ENCODE measurements at places on chromosomes 12 and 14.
A peak's percentile ranks its signal among the peaks of the same experiment; 100 is the strongest.

GRCh38 chr14:24565766-24566165 is 10.3 kb downstream of the CTSG start:
- no peak for DNase-seq

DNA sequence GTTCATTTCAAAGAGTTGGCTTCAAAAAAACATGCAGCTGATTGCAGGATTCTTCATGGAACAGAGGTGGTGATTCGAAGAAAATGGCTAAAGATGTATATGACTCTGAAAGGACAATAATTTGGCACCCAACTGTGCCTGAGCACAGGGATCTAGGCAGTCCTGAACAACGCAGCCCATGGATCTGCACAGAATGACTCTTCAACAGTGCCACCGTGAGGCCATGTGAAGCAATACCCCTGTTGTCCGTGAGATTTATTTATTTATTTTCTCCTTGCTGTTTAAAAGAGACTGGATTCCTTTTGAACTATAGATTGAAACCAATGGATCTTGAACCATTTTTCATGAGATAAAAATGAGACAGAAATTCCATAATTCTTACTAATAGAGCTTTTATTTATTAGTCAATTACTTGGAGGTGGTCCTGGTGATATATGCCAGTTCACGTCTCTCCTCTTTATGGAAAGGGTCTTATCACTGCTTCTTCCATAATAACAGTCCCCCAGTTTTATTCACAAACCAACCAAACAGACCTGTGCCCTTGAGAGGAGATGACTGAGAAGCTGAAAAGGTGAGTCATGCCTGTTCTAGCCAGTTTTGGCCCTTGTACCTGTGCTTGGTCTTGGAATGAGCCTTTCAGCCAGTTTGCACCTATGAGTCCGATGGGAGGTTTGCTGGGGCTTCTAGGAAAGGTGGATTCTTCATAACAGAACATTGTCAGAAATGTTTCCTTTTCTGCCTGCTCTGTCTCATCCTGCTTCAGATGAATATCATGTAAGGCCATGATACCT is 1598.3 kb downstream of the AACS start:
- no peak for DNase-seq

DNA sequence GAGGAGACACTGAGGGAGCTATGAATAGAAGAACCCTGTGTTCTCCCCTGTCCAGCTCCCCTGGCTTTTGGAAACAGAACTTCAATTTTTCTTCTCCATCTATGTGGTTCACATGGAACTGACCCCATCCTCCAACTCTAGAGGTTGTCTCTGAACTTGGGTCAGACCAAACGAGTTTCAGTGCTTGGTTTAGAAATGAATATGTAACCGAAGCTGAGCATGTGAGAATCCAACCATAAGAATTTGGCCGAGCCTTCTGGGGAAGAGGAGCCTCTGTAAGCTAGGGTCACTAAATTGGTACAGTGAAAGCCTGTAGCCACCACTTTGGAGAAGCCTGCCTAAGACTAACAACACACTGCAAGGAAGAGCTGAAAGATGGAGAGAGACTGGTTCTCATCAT is 464.4 kb downstream of the ZFP36L1 start:
- no peak for DNase-seq

- DNase-seq = no peak
These were observed 47.2 kb downstream of the PUS7L start for GRCh38 chr12:43711348-43711747.

- DNase-seq = no peak
These were observed 31.3 kb downstream of the SERPINA3 start for GRCh38 chr14:94643316-94644101.

DNA sequence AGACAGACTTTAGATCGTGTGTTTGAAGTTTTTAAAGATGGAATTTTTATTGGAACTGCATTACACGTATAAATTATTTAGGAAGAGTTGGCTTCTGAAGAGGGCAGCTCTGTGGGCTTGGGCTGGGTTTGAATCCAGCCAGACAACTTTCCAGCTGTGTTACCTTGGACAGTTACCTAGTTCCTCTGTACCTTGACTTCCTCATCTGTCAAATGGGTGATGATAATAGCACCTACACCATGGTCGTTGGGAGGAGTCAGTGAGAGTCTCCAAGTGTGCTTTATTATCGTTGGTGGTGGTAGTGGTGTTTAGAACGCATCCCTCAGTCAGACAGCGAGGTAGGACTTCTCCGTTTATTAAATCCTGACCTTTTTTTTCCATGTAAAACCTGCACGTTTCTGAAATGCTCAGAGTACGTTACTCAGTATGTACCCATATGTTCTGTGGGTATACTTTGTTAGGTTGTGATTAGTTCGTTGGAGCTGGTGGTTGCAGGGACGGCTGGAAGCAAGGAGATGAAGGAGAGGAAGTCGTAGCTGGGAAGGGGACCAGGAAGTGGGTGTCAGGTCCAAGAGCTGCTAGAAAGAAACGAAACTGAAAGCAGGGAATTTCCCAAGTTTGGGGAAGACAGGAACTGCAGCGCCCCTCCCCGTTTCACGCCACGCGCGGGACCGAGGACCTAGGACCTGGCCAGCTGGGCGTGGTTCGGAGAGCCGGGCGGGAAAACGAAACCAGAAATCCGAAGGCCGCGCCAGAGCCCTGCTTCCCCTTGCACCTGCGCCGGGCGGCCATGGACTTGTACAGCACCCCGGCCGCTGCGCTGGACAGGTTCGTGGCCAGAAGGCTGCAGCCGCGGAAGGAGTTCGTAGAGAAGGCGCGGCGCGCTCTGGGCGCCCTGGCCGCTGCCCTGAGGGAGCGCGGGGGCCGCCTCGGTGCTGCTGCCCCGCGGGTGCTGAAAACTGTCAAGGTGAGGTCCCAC is at the start of gene OAS3:
Gene OAS3, plus strand, starts transcription at position 734 of the 979 bp plus-strand sequence. Its CDS starts 57 bp downstream, at position 791.
- peak; percentile 27 for DNase-seq

DNA sequence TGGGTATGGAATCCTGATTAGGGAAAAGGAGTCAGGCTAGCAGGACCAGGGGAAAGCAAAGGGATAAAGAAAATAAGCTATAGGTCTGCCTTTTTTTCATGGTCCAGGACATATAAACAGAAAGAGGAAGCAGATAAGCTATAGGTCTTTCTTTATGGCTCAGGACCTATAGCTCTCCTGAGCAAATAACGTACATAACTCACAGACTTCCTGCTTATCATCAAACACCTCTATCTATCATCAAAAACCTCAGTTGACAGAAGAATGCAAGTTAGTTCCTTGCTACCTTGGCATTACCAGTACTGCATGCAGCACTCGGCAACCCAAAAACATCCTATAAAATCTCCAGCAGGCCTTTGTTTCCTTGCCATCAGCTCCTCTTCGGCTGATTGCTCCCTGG is 238.7 kb upstream of the OR4E1 start:
- DNase-seq = no peak

DNA sequence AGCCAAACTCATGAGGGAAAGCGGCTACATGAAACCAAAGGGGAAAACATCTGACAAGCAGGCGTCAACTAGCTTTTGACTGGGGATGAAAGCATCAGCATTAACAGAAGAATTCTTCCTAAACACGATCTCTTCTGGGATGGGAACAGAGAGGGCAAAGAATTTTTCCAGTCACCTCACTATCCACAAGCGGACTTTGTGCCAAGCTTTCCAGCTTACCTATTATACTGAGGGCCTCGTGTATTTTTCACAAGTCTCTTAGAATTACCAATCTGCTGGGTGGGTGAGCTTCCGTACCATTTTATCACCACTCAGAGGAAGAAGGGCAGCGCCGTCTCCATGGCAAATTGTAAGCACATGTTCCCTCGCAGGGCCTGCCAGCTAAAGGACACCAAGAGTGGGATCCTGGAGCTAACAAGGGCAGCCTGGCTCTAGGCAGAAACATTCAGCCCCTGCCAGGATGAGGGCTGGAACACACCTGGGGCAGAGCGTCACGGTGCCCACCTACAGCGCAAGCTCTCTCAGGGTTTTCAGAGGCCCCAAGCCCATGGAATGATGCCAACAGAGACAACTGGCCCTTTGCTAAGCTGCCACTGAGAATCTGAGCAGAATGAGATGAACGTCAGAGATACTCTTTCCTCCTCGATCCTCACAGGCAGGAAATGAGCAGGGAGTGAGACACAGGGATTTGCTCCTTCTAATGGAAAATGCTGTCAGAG is 74.6 kb downstream of the CHGA start:
- no peak for DNase-seq

DNA sequence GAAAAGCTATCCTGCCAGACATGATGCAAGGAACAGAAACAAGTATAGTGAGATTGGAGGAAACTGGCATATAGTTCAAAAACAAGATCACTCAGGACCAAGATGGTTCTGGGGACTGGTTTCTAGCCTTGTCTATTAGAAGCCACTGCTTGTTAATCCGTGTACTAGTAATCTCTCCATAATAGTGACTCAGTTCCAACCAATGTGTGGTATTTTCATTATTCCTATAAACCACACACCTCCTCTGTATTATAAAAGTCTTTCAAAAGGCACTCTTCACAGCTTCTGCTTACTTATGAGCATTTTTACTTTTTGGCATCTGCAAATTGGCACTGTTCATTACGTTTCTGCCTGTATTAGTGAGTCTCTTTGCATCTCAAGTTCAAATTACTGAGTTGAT is 140.3 kb downstream of the SLC6A15 start:
- no peak for DNase-seq

- DNase-seq = no peak
These were observed 213.0 kb downstream of the TRHDE start for GRCh38 chr12:72485017-72485701.

DNA sequence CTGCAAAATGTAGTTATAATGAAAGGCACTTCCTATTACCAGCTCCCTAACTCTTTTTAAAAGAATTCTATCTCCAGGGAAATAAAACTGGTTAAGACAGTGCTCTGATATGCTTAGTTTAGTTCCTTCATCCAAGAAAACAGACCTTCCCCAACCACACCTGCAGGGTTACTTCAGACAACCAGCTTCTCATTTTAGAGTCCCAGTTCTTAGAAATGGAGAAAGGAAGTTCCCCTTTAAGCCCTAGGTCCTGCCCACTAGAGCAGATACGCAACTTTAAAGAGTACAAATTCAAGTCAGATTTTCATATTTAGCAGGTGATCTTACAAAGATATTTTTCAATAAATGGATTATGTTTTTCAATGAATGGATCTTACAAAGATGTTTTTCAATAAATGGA is 4.4 kb upstream of the WSB2 start:
- DNase-seq = no peak

GRCh38 chr12:111181143-111181726 is 187.7 kb downstream of the PHETA1 start:
- DNase-seq = no peak

DNA sequence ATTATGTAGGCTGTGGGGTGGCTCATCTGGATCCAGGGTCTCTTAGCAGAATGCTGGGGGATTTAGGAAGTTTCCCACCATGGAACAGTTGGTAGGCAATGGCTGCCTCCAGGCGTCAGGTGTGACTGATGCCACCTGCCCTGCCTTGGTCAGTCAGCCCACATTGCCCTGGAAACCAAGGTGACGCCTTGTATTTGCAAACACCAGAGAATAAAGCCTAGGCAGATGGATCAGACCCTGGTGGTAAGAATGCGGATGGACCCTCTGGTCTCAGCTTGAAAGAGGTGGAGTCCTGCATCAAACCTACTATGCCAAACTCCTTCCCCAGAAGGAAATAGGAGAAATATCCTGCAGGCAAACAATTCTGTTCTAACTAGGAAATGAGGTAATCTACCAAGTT is 38.2 kb downstream of the NCKAP5L start:
- no peak for DNase-seq

- DNase-seq = no peak
These were observed 48.5 kb downstream of the SAV1 start for GRCh38 chr14:50619569-50620141.

GRCh38 chr12:53402871-53403270 is 20.8 kb upstream of the AMHR2 start:
- no peak for DNase-seq

DNA sequence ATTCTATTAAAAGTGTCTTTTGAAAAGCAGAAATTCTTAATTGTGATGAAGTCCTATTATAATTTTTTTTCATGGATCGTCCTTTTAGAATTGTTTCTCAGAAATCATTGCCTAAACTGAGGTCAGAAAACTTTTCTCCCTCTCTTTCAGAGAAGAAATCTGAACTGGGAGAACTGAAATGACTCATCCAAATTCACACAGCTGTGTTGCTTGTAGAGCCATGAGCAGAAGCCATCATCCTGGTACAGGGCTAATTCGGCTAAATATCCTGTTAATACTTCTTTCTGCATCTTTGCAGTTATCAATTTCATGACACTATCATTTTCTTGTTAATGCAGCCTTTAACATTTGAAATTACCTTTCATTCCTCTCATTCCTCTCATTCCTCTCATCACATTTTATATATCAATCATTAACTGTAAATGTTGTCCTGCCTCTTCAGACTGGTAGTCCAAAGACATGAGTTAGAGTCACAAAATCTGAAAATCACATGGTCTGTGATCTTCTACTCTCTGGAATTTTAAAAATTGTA is 15.5 kb downstream of the SLC15A5 start:
- DNase-seq = no peak

- no peak for DNase-seq
These were observed 32.5 kb upstream of the MYRFL start for GRCh38 chr12:69792533-69792932.

DNA sequence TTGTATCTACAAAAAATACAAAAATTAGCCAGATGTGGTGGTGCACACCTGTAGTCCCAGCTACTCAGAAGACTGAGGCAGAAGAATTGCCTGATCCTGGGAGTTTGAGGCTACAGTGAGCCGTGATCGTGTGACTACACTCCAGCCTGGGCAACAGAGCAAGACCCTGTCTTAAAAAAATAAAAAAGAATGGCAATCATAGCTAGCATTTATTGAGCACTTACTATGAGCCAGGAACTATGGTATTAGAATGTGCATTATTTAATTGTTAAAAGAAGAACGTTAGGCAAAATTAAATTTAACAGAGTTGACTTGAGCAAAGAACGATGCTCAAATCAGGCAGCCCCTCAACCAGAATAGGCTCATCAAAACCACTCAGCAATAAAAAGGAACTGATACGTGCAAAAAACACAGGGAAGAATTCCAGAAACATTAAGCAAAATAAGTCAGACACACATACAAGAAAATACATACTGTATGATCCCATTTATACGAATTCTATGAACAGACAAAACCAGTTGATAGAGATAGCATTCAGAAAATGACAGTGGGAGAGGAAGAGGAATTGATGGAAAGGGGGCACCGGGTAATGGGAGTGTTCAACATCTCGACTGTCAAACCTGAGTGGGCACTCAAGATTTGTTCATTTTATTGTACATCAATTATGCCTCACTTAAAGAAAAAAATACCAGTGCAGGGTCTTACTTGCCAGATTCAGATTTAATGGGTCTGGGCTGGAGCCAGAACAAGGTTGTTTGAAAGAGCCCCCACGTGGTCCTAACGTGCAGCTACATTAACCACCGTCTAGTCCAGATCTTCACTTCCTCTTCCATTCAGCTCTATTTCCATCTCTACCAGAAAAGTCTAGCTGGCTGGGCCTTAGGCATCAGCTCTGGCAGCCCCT is 8.0 kb downstream of the SCNN1A start:
- DNase-seq = no peak

DNA sequence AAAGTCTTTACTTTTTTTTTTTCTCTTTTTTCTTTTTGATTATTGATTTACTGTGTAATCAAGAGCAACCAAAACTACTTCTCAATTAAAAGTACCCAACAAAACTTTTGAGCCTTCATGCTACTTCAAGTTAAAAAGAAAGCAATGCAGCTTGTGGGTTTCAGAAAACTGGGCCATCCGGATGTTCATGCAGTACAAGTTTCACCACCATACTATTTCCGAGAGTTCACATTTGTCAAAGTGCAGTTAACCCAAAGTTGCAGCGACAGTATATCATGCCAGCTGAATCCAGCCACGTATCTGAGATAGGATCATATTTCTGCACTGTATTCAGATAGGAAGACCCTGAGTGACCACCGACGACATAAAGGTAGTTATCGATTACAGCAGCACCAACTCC is 33.0 kb downstream of the KLHL28 start:
- DNase-seq = no peak

- DNase-seq = no peak
These were observed 35.6 kb downstream of the CHGA start for GRCh38 chr14:92958373-92959188.

All from amniotic stem cell (primary cell).